ENCODE measurements at places on chromosomes 1 and 21.

DNA sequence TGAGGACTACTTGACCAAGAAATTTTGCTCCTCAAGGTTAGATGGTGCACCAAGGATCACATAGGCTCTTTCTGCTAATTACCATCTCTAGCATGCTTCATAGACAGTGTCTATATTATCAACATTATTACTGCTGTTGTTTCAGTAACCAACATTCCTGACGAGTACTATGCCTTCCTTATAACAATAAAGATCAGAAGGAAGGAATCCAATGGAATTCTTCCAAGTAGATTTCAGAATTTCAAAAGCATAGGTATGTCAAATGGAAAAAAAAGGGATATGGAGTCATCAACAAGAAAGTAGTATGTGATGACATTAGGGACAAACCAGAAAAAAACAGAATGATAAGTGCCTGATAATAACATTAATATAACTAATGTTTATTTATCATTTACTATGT lies 39.6 kb upstream of the LPGAT1 start:
- no peak for DNase-seq

GRCh38 chr1:157487096-157487495 lies 65.2 kb downstream of the FCRL5 start:
- DNase-seq, result peak; percentile 86

- DNase-seq, result no peak
Measured at GRCh38 chr1:6870086-6870485, 84.8 kb downstream of the CAMTA1 start.

DNA sequence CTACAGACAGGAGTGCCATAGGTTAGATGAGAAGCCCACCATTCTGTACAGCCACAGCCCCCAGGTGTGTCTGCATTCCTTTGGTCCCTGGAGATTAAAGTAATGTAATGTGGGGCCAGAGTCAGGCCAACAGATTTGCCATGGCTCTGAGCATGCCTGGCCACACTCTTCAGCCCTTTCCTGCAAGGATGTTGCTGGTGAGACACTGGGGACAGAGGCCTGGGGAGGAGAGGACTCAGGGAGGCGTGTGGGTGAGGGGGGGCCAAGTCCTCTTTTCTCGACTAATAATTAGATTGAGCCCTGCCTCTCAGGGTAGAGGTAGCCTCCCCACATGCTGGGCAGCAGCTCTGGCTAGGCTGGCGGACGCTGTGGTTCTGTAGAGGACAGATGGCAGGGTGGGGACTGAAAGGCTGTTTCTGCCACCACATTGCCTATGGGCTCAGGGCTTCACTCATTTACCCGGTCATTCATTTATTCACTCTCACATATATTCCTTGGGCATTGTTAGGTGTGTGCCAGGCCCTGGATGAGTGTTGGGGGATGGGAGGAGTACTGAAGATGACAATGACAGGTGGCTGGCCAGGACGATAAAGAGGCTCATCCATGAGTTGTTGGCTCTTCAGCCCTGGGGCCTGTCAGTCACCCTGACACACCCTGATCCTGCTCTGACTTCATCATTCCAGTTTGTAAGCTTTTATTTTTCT lies 7.1 kb upstream of the PRCC start:
- DNase-seq, result peak; percentile 35

GRCh38 chr1:11728126-11728806 lies 7.7 kb upstream of the AGTRAP start:
- DNase-seq, result no peak

DNA sequence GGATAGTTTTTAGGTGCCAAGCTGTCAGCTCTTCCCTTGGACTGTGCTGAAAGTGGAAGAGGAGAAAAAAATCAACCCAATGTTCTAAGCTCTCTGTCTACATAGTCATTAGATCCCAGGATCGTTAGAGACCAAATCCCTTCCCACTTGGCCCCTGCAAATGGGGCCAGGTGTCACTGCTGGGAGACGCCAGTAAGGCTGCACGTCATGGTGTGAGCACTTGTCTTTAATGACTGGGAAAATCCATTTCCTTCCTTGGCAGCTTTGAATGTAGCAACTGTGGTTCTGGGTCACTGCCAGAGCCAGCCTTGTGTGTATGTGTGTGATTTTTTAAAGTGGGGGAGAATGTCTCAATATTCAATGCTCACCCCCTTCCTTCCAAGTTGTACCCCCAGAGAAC lies 59.9 kb downstream of the MAN1C1 start:
- DNase-seq, result peak; percentile 45

DNA sequence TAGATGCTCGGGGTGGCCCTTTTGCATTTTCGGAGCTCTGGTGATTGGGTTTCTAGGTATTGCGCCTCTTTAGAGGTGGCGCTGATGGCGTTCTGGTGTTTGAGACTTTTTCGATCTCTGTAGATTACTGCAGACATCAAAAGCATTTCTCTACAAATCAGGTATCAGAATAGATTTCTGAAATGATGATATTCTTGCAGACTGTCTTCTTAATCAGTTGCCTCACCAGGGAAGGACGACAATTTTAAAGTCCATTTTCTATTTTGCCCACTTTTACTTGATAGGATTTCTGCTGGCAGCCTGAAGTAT lies 65.2 kb upstream of the VAMP3 start:
- DNase-seq, result no peak

DNA sequence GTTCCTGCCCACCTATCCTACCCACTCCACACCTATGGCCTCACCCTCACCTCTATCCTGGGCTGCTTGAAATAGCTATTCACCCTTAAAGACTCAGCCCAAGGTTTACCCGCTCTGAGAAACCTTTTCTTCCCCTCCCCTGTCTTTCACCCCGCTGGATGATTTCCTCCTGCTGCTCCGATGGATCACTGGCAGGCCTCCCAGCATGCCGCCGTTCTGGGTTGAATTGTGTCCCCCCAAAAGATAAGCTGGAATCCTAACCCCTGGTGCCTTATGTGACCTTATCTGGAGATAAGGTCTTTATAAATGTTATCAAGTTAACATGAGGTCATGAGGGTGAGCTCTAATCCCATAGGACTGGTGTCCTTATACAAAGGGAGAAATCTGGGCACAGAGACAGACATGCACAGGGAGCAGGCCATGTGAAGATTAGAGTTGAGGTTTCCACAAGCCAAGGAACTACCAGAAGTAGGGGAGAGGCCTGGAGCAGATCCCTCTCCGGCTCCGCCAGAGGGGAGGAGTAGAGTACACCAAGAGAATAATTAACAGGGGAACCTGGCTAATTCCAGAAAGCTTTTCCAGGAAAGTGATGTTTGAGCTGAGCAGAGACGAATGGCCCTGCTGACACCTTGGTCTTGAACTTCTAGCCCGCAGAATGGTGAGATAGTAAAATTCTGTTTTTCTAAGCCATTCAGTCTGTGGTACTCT lies 110.0 kb upstream of the SERBP1 start:
- no peak for DNase-seq

- no peak for DNase-seq
Measured at GRCh38 chr1:69998847-69999246, 206.5 kb downstream of the LRRC40 start.

DNA sequence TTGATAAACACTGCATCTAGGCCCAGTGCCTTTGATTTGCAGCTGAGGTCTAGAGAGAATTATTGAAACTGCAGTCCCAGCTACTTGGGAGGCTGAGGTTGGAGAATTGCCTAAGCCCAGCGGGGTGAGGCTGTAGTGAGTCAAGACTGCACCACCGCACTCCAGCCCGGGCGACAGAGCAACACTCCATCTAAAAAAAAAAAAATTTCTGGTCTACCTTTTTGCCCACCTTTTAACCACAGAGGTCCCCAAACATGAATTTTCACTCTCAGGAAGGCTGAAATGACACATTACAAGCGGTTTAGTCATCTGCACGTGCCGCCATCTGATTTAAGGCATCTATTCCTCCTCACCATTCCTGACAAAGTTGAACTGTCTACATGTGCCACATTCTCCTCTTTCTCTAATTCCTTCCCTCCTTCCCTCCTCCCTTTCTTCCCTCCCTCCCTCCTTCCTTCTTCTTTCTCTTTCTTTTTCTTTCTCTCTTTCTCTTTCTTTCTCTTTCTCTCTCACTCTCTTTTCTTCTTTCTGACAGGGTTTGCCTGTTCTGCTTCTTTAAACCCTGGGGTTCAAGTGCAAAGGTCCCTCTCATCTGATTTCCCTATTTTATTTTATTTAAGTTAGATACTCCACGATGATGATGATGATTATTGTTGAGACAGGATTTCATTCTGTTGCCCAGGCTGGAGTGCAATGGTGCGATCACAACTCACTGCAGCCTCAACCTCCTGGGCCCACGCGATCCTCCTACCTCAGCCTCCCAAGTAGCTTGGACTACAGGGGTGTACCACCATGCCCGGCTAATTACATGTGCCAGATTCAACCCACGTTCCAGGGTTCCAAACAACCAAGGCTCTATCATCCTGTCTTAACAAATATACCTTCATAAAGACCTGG lies 3.0 kb upstream of the SOD1 start:
- no peak for DNase-seq

- DNase-seq, result no peak
Measured at GRCh38 chr1:200035956-200036618, 8.6 kb downstream of the NR5A2 start.

DNA sequence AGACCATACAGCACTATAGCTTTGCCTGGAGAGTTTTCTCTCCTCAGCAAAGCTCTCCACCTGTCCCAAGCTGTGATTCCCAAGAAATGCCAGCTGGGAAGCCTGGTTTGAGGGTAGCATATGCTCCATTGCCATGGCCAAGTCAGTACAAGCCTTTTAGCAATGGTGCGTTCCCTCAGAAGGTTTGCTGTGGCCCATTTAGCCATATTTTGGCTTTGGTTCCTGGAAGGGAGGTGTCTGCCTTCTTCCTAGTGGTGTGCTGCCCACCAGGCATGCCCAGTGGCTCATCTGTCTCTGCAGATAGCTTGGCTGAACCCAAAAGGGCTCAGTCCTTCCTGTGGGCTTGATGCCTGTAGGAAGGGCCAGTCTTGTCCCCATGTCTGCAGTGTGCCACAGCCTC lies 32.4 kb downstream of the GALNT2 start:
- DNase-seq, result no peak

- DNase-seq, result no peak
Measured at GRCh38 chr1:72483846-72484357, 201.6 kb upstream of the NEGR1 start.

DNA sequence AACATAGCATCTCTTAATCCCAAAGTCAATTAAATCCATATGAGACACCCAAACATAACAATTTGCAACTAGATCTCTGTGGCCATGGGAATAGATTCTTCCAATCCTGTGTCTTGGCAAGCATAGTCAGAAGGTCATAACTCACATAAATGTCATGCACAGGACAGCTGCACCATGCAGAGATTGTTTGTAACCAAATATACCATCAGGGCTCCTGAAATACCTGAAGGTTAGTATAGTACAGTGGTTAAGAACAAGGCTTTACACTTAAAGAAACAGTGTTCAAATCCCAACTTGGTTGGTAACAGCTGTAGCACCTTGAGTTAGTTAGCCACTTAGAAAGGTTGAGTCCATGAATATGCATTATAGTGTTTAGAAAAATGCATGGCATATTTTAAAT lies 82.6 kb upstream of the CCDC190 start:
- DNase-seq, result no peak

GRCh38 chr1:207698822-207699483 lies 52.9 kb upstream of the CD46 start:
- DNase-seq, result peak; percentile 57

- DNase-seq, result peak; percentile 88
Measured at GRCh38 chr1:151006327-151007052, at the start of gene MINDY1. Gene MINDY1, minus strand, starts transcription at chr1:151006902. Its CDS starts 4,285 bp downstream, at chr1:151002617.

DNA sequence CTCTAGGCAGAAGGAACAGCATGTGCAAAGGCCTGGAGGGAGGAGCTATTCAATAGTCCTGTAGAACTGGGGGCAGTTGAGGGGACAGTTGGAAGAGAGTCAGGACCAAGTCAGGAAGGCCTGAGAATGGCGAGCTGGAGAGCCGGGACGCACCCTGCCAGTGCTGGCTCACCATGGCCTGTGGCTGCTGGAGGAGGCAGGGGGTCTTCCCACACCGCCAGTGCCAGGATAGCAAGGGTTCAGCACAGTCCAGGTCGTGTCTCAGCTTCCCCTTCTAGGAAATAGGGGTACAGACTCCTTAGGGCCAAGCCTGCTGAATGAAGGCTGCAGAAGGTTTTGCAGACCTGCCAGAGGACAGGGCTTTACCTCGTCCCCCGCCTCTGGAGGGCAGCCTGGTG lies 7.3 kb downstream of the PODN start:
- no peak for DNase-seq

- DNase-seq, result no peak
Measured at GRCh38 chr1:183039330-183039729, 16.1 kb downstream of the LAMC1 start.

DNA sequence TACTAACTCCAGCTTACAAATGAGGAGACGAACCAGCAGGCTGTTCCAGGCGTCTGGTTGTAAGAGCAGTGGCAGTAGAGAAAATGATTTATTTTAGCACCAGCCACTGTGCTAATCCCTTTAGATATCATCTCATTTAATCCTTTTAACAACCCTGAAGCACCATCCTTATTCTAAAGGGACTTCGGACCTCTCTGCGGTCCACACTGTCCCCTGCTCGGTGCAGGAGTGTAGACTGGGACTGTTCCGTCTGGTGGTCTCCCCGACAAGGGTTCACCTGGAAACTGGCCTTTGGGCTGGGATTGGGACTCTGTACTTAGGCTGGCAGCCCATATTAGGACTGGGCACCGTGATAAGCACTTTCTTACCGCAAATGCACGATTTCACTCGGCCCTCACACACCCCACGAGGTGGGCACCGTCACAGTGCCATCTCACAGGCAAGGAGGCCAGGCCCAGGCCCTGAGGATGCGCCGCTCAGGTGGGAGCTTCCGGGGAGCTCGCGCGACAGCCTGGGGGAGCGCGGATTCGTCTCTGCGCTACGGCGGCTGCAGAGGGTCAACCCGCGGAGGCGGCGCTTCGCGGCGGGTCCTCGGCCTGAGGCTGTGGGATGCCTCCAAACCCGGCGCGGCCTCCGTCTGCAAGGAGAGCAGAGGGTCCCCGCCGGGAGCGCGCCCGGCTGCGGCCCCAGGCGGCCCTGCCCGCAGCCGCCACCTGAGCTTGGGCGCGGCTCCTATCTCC lies 45.2 kb downstream of the ATP1A1 start:
- peak; percentile 93 for DNase-seq

DNA sequence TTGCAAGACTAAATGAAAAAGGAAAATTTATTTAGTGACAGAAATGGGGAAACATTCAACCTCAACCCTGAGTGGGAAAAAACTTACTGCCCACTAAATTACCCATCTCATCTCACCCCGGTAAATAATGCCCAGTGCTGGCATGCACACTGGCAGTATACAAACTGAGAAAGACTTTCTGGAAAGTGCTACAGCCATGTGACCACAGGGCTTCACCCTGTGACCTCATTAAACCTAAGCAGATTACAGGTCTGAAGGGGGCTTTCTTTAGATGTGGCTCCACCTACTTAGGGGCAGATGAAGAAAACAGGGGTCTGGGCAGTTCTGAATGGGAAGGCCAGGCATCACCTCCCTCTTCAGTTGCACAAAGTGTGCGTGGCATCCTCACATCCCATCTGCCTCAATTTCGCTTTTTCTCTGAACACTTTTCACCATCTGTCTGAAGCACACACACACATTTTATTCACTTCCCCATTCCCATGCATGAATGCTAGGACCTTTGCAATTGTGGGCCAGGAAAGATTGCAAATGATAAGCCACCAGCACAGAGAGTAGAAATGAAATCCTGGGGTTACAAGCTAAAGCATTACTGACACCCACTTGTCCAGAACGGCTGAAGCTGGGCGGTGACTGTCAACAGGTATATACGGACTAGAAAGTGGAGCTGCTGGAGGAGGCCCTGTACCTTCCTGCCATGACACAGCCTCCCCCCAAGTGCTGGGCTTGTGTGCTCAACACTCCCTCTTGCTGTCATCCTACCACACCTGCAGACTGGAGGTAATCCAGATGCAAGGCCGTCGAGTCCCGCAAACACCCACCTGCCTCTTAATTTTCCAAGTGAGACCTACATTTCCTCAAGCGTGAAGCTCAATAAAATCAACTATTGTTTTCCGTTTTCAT lies 2.7 kb downstream of the NADK start:
- no peak for DNase-seq

- DNase-seq, result no peak
Measured at GRCh38 chr21:14918527-14918926, 146.3 kb downstream of the NRIP1 start.

Measured in NCI-H1417 (cell line).